Activated CD4-positive, alpha-beta memory T cell treated with anti-CD3 and anti-CD28 coated beads, Interleukin-2, amount 10 ng/mL, durations not matched to agents 7 days and 5 days (primary cell): ENCODE measurements at places on chromosomes 7 and 10. TPM values are rescaled to one million over a fixed set of nuclear protein-coding genes. Genes with fewer than 3 reads are reported as not detected.
A peak's percentile ranks its signal among the peaks of the same experiment; 100 is the strongest.

DNA sequence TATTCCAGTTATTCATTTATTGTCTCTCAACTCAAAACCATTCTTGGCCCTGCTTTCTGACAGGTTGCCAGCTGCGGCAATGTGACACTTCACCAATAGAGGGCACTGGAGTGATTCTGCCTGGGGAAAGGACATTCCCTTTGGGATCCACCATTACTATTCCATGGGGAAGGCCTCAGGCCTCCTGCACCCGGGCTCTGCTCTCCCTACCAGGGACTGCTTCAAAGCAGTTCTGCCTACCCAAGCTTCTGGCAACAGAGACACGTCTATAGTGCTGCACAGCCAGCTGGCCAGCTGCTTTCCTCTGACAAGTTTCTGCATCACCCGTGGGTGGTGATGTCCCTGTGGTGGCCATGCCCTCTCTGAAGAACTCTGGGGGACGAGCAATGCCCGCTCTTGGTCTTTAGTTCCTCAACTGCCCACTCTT is 163.8 kb downstream of the ELMO1 start:
- peaks cover 37% of the 10 kb centered on the region for H3K4me1 ChIP-seq
- H3K27me3 ChIP-seq, result no peaks in the 10 kb centered on the region
- peaks cover 18% of the 10 kb centered on the region for H3K36me3 ChIP-seq
- H3K27ac ChIP-seq, result no peak overlapping the region
- H3K4me3 ChIP-seq, result no peak overlapping the region

GRCh38 chr7:27958933-27959548 is 219.1 kb downstream of the TAX1BP1 start:
- DNase-seq, result no peak
- H3K4me3 ChIP-seq, result no peak overlapping the region
- H3K27ac ChIP-seq, result no peak overlapping the region
- H3K36me3 ChIP-seq, result no peaks in the 10 kb centered on the region
- no peaks in the 10 kb centered on the region for H3K27me3 ChIP-seq

DNA sequence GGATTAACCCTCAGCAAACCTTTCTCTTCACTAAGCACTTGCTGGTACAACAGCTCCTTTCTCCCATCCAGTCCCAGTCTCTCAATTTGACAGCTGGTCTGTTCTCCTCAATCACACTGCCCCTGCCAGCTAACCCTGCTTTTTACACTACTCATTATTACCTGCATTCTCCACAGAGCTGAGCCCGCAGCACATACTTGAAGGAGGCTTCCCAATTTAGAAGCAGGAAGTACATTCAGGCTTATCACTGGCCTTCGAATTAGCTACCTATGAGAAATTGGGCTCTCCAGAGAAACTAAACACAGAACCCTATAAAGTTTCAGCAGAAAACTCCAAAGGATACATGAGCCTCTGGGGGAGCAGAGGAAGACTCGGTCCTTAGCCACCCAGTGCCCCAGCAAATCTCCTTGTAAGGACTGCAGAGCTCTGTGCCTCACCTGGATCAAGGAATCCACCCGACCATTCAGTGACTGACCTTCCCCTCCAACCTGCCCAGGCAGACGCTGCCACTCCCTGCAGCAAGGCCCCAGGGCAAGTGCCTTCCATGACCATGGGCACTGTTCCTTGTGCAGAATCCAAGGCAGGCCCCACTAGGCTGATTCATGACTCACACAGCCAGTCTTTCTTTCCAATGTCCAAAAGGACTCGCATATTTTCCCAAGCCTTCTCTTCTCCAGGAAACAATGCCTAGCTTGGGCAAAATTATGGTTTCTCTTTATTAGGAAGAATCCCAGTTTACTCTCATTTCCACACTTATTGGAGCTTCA is 68.0 kb downstream of the VOPP1 start:
- no peaks in the 10 kb centered on the region for H3K27me3 ChIP-seq
- H3K4me1 ChIP-seq, result peaks cover 11% of the 10 kb centered on the region

DNA sequence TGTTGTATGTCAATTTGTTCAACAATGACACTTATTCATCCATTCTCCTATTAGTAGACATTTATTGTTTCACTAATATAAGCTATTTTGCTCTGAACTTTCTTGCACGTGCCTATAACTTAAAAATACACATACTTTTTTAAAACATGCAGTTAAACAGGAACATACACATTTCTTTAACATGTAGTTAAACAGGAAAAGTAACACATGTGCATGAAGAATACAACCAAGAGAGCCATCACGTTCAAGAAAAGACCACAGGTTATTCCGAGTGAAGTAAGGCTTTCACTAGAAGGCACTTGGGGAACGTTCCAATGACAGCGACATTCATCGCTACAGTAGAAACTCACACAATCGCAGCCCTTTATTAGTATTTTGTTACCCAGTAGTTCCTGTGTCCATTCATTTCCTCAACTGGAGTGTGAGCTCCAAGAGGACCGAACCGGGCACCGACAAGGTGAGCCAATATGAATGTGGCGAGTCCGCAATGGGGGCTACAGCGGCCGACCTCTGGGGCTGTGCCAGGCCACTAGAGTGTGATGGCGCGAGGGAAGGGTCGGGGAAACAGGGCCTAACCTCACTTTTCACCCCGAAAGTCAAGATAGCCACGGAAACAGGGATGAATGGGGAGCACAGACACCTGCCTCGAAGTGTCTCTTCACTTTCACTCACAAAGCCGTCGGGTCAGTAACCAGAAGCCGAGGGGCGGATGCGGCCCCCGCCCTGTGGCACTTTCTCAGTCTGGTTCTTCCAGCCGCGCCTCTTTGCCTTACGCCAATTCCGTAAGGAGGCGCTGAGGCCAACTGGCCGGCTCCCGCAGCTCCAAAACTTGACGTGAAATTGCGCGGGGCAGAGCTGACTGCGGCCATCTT is 775 bp upstream of the SEPTIN7 start:
- peak overlapping the region; percentile 95 for H3K4me3 ChIP-seq
- H3K4me1 ChIP-seq, result peaks cover 32% of the 10 kb centered on the region
- peak; percentile 87 for DNase-seq
- H3K36me3 ChIP-seq, result peaks cover 19% of the 10 kb centered on the region

GRCh38 chr7:23012908-23013714 is 819 bp downstream of the HYCC1 start:
- H3K4me1 ChIP-seq, result peaks cover 37% of the 10 kb centered on the region
- H3K4me3 ChIP-seq, result no peak overlapping the region
- H3K27ac ChIP-seq, result no peak overlapping the region

GRCh38 chr7:94154182-94154581 is 150.0 kb upstream of the BET1 start:
- H3K36me3 ChIP-seq, result no peaks in the 10 kb centered on the region
- no peak overlapping the region for H3K27ac ChIP-seq
- no peaks in the 10 kb centered on the region for H3K27me3 ChIP-seq
- no peak for DNase-seq
- no peaks in the 10 kb centered on the region for H3K4me1 ChIP-seq

DNA sequence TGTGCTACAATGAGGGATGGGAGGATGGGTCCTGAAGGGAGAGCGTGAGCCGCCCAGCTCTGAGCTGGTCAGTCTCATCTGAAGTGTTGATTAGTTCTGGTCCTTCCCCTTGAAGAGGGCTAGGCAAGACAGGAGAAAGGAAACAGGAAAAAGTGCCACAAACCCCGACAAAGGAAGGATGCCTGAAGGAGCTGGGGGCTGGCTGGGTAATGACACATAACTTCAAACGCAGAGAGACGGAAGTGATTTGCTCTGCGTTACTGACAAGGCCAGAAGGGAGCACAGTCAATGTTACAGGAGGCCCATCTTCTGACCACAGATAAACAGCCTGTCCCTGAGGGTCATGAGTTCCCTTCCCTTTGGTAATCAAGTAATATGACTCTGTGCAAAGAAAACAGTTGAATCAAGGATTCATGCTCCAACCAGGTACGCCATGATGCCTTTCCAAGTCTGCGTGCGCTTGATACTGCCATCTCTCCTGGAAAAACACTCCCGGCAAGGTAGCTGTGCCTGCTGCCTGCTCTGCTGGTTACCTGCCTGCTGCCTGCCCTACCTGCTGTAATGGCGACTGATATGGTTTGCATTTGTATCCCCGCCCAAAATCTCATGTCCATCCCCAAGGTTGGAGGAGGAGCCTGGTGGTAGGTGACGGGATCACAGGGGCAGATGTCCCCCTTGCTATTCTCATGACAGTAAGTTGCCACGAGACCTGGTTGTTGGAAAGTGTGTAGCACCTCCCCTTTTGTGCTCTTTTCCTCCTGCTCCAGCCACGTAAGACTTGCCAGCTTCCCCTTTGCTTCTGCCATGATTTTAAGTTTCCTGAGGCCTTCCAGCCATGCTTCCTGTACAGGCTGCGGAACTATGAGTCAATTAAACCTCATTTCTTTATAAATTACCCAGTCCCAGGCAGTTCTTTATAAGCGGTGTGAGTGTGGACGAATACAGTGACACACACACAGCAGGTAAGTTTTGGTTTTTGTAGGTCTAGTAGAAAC is 57.9 kb downstream of the GRB10 start:
- H3K36me3 ChIP-seq, result no peaks in the 10 kb centered on the region
- H3K4me1 ChIP-seq, result peaks cover 12% of the 10 kb centered on the region
- no peaks in the 10 kb centered on the region for H3K27me3 ChIP-seq
- H3K4me3 ChIP-seq, result no peak overlapping the region

DNA sequence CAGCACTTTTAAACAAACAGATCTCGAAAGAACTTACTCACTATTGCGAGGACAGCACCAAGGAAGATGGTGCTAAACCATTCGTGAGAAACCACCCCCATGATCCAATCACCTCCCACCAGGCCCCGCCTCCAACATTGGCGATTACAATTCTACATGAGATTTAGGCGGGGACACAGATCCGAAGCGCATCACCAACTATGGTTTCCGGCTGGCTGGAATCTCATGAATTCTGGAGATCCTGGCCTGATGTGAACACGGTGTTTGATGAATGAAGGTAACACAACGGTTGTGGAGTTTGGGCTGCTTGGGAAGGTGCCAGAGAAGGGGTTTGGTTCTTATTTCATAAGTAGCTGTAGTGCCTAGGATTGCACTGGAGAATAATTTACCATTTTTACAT is 216.7 kb downstream of the EMX2 start:
- no peak overlapping the region for H3K27ac ChIP-seq
- H3K4me3 ChIP-seq, result no peak overlapping the region
- no peaks in the 10 kb centered on the region for H3K36me3 ChIP-seq
- peaks cover 3% of the 10 kb centered on the region for H3K27me3 ChIP-seq
- H3K4me1 ChIP-seq, result no peaks in the 10 kb centered on the region
- DNase-seq, result no peak

DNA sequence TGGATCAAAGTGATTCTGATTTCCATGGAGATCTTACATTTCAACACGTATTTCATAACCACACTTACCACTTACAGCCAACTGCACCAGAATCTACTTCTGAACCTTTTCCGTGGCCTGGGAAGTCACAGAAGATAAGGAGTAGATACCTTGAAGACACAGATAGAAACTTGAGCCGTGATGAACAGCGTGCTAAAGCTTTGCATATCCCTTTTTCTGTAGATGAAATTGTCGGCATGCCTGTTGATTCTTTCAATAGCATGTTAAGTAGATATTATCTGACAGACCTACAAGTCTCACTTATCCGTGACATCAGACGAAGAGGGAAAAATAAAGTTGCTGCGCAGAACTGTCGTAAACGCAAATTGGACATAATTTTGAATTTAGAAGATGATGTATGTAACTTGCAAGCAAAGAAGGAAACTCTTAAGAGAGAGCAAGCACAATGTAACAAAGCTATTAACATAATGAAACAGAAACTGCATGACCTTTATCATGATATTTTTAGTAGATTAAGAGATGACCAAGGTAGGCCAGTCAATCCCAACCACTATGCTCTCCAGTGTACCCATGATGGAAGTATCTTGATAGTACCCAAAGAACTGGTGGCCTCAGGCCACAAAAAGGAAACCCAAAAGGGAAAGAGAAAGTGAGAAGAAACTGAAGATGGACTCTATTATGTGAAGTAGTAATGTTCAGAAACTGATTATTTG is 15.3 kb downstream of the HNRNPA2B1 start:
- no peak overlapping the region for H3K4me3 ChIP-seq
- no peak for DNase-seq

GRCh38 chr7:114345494-114345893 is 69.1 kb upstream of the FOXP2 start:
- DNase-seq, result no peak
- H3K27me3 ChIP-seq, result peaks cover 1% of the 10 kb centered on the region
- no peaks in the 10 kb centered on the region for H3K4me1 ChIP-seq
- H3K4me3 ChIP-seq, result no peak overlapping the region
- no peaks in the 10 kb centered on the region for H3K36me3 ChIP-seq

GRCh38 chr7:14837216-14837615 is 65.3 kb downstream of the DGKB start:
- H3K27me3 ChIP-seq, result no peaks in the 10 kb centered on the region
- H3K4me3 ChIP-seq, result no peak overlapping the region

- peak overlapping the region; percentile 68 for H3K4me3 ChIP-seq
- H3K36me3 ChIP-seq, result peaks cover 80% of the 10 kb centered on the region
- no peak for DNase-seq
- H3K27me3 ChIP-seq, result no peaks in the 10 kb centered on the region
- peak overlapping the region; percentile 86 for H3K27ac ChIP-seq
- H3K4me1 ChIP-seq, result peaks cover 26% of the 10 kb centered on the region
These were observed 27.8 kb downstream of the ZNF33A start for GRCh38 chr10:38038107-38038931.

- H3K36me3 ChIP-seq, result peaks cover 22% of the 10 kb centered on the region
- H3K4me1 ChIP-seq, result peaks cover 20% of the 10 kb centered on the region
- H3K4me3 ChIP-seq, result peak overlapping the region; percentile 89
- H3K27me3 ChIP-seq, result peaks cover 31% of the 10 kb centered on the region
These were observed 802 bp upstream of the CDK6 start for GRCh38 chr7:92837000-92837749.

DNA sequence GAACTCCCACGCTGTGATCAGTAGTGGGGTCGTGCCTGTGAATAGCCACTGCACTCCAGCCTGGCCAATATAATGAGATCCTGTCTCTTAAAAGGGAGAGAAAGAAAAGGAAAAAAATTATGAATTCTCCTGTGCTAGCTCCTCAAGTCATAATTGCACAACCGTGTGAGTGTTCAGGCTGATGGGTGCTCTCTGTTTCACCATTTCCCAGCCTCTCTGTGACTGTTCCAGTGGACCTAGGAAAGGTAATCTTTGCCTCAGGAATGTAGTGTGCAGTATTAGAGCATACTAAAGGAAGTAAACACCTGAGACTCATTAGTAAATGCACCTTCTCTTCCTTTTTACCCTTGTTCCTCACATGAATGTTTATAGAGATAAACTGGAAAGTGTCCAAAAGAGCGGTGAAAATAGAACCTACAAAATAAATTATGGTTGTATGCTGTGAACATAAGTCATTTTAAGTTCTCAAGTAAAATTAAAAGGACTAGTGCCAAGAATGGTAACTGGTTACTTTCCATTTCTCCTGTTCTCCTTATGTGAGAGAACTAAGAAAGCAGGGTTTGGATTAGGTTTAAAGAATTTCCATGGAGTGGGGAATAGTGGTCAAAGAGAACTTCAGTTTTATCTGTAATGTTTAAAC is 42.7 kb downstream of the INPP5F start:
- H3K27ac ChIP-seq, result no peak overlapping the region
- no peaks in the 10 kb centered on the region for H3K27me3 ChIP-seq
- no peaks in the 10 kb centered on the region for H3K36me3 ChIP-seq
- peaks cover 12% of the 10 kb centered on the region for H3K4me1 ChIP-seq

- H3K27me3 ChIP-seq, result peaks cover 30% of the 10 kb centered on the region
- H3K27ac ChIP-seq, result no peak overlapping the region
- H3K36me3 ChIP-seq, result no peaks in the 10 kb centered on the region
- no peaks in the 10 kb centered on the region for H3K4me1 ChIP-seq
- H3K4me3 ChIP-seq, result no peak overlapping the region
These were observed 120.3 kb upstream of the CACUL1 start for GRCh38 chr10:118875087-118875486.

The ELAPOR2 gene
- 2.5 TPM for total RNA-seq

The SVOPL gene
- total RNA-seq, result not detected

The ARHGAP19 gene
- total RNA-seq, result 47.0 TPM

The DNAJC12 gene
- 4.1 TPM for total RNA-seq

The CTNNA3 gene
- not detected for total RNA-seq

The PNLIPRP2 gene
- total RNA-seq, result not detected

The FOXP2 gene
- not detected for total RNA-seq
